ELR (cell line): ENCODE measurements at places on chromosomes 3 and 15.

DNA sequence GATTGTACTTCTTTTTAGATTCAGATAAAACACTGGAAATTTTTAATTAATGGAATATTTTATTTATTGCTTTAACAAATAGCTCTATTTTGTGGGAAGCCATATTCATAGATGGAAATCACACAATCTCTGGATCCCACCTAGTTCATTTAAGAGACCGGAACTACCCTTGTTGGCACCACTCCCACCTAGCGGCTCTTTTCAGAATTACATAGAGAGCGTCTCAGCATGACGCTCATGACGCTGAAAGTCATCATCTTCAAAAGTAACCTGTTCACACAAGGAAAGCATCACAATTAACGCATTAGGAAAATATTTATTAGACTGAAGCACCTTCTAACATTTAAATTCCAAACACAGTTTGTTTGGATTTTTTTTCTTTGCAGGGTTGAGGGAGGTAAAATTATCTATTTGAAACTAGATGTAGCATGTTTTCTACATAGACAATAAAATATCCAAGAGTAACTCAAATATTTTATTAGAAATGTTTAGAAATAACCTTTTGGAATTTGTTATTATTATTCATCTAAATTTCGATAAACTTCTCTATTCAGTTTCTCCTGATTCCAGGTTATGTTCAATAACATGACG, 214.9 kb upstream of the ARRDC4 start:
- peak; percentile 14 for DNase-seq

DNA sequence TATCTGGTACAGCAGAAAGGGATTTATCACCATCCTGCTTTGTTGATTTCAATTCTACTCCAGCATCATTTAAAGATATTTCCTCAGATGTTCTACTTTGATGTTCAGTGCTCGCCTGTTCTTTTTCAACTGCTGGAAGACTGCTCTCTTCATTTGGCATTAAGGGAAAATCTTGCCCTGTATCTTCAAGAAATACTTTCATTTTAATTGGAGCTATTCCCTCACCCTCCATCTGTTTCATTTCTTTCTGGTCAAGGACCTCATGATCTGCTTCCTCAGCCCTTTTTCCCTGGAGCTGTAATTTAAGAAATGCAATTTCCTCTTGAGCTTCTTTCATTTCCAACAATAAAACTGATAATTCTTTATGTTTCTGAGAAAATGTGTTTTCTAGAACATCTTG, 37.8 kb upstream of the HCLS1 start:
- no peak for DNase-seq

- DNase-seq = no peak
Measured at GRCh38 chr3:16423947-16424673, 89.4 kb downstream of the RFTN1 start.

- no peak for DNase-seq
Measured at GRCh38 chr15:66729331-66729951, 27.4 kb downstream of the SMAD6 start.

- DNase-seq = no peak
Measured at GRCh38 chr15:68374168-68374745, 57.7 kb downstream of the ITGA11 start.

DNA sequence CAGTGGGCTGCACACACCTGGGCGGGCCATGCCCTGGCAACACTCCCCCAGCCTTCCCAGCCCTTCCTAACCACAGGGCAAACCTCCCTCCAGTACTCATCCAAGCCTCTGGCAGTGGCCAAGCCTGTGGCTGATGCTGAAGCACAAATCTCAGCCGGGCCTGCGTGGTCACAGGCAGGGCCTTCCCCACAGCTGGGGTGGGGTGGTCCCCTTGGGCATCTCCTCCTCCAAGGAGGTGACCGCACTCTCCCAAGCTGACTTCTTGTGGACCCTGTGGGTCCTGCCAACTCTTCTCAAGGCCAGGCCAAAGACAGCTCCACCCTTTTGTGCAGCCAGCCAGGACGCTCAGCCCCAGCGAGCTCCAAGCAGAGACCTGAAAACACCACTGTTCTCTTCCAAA, 21.4 kb downstream of the GRAMD2A start:
- DNase-seq = no peak

DNA sequence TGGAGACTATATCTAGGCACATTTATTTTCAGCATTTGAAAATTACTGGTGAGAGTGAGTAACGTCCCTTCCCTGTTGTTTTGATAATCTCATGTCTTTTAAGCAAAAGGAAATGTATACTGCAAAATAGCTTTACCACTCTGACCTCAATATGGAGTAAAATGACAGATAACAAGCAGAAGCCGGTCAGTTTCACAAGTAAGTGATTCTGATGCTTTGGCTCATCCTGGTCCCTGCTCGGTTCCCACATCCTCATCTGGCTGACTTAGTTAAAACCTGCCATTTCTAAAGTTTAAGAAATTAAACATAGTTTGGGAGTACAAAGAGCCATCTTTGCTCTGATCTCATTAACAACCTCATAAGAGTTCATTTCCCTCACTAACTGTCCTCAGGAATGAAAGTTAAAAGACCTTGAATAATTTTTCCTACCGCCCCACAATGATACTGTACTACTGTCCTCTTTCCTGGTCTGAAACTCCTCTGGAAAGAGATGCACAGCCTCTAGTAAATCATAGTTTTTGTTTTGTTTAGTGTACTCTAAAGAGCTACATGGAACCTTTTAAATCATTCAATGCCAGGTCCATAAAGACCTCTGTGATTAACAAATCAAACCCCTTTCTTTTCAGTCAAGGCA, 72.3 kb upstream of the ICE2 start:
- no peak for DNase-seq

DNA sequence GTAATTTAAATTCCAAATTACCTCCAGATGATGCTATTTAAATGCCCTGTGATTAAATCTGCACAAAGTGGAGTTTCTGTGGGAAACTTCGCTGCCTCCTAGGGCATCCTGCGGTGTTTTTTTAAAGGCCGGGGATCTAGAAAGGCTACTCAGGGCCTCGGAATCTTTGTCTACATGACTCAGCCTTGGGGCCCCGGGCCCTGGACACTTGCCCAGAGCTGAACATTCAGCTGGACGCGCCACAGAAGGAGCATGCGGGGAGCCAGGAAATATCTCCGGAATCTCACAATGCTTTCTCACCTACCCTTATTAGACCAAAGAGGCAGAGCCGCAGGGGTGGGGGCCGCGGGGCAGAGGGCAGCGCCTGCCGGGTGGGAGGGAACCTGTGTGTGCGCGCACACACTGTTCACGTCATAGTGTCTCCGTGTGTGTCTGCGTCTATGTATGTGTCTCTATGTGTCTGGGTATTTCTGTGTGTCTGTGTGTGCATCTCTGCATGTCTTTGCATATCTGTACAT, 145.5 kb upstream of the TPM1 start:
- peak; percentile 99 for DNase-seq

DNA sequence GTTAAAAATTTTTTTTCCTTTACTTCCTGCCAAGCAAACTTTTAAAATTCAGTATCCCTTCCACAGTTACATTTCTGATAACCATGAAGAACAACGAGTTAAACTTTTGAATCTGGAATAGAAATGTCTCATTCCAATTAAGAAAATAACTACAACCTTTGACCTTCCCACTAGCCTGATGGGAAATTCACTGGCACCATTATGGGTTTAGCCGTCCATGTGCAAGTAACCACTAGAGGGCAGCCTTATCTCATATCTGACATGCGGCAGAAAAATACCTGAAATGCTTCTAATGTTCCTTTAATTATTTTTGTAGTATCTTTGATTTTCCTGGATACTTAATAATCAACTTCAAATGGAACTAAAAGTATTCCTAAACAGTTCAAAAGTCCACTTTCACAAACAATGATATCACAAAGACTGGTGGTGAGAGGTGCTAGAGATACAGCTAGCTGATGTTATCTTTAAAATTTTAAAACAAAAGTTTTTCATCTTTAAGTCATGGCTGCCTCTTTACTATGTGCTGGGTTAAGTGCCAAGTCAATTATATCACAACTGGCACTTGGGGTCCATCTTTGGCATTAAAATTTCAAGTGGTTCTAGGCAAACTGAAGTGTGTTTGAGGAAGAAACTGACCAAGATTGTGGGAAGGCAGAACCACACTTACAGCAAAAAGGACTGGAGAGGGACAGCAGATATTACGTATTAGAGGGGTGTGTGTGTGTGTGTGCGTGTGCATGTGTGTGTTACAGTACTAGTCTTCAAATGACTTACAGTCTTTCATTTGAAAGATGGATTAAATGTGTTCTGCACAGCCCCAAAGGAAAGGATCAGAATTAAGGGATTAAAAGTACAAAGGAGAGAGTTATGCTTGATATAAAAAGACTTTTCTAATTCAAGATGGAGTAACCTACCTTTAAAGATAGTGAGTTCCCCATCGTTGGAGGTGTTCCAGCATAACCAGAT, 107.1 kb upstream of the ICE2 start:
- DNase-seq = peak; percentile 79

GRCh38 chr3:9934993-9935392, 1.4 kb downstream of the CRELD1 start:
- no peak for DNase-seq

DNA sequence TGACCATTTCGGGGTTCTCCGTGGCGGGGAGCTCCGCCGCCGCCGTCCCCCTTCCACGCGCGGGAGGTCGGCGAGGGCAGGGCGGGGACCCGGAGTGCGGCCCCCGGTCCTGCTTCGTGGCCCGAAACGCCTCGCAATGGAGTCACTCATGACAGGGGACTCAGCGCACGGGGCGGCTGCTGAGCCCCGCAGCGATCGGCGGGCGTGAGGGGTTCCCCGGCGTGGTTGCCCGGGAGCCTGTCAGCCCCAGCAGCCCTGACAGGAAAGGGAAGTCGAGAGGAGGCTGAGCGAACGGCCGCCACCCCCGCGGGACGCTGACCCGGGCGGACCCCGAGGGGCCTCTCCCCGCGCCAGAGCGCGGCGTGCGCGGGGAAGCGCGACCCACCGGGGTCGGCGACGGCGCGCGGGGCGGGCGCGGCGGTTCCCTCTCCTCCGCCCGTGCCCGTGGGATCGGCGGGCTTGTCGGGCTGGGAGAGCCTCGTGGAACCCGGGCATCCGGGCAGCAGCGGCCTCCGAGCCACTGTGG, 564 bp upstream of the PIGZ start:
- peak; percentile 63 for DNase-seq

DNA sequence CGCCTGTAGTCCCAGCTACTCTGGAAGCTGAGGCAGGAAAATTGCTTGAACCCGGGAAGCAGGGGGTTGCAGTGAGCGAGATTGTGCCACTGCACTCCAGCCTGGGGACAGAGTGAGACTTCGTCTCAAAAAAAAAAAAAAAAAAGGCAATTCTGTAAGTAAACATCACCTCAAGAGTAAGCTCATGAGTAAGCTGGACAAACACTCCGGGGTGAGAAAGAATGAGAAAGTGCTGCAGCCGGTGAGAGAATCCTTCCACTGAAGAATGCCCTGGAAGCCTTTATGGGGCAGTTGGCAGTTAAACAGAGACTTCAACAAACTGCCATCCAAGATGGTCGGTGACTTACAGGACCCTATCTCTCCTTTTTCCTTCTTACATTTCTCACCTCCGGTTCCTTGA, 47.5 kb downstream of the FEZF2 start:
- no peak for DNase-seq

DNA sequence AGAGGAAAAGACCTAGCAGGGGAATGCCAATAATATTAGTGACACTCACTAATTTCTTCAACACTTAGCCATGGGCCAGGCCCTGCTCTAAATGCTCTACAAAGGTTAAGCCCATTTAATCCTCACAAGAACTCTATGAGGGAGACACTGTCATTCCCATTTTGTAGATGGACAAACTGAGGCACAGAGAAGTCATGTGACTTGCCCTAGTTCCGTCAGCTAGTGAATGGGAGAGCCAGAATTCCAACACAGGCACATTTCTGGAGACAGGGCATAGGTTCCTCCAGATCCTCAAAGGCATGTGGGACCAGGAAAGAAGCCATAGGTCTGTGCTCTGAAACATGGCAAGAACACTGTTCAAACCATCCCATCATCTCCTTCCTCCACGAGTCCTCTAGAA, 31.5 kb downstream of the LOXL1 start:
- DNase-seq = no peak

DNA sequence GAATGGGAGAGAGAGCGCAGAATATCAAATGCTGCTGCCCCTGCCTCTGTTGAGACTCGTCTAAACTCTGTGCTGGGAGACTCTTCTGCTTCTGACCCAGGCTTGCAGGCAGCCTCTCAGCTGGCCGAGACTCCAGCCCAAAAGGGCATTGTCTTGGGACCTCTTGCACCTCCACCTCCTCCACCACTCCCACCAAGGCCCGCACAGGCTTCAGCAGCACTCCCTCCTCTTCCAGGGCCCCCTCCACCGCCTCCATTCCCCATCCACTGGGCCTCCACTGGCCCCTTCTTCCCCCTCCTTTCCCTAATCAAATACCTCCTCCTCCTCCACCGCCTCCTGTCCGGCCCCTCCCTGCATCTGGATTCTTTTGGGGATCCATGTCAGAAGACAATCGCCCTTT, 31.3 kb downstream of the GMNC start:
- DNase-seq = no peak

GRCh38 chr15:63791228-63791627, 42.5 kb downstream of the HERC1 start:
- DNase-seq = peak; percentile 60

DNA sequence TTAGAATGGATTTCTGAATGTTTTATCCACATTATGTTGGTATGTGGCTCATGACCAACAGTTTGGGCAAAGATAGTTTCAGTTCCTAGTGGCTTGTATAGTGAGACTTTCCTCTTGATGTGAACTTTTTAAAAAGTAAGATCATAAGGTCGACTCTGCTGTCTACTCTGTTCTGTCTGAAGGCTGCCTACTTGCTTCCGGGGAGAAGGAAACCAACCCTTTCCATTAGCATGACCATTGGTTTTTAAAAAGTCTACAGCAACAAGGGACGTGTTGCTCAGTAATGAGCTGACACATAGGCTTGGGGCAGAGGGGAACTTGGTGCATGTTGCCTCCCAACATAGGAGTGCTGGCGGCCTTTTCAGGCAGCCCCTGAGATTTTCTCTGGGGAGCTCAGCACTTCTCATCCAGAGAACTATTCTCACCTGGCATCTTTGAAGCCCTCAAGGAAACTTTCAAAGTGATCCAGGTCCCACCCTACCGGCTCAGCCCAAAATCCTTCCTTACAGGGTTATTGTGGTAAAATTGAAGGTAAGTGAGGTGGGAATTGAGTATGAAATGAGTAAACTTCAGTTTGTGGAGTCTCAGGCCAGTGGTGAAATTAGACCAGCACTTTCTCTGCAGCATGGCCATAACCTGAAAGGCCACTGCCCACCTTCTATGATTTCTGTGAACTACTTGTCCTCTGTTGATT, 30.6 kb downstream of the PSMD6 start:
- no peak for DNase-seq

- no peak for DNase-seq
Measured at GRCh38 chr3:123723070-123723469, 138.2 kb upstream of the HACD2 start.

GRCh38 chr15:69719527-69720240, 267.1 kb downstream of the RPLP1 start:
- peak; percentile 24 for DNase-seq

- no peak for DNase-seq
Measured at GRCh38 chr15:77623755-77624524, 8.8 kb downstream of the LINGO1 start.

DNA sequence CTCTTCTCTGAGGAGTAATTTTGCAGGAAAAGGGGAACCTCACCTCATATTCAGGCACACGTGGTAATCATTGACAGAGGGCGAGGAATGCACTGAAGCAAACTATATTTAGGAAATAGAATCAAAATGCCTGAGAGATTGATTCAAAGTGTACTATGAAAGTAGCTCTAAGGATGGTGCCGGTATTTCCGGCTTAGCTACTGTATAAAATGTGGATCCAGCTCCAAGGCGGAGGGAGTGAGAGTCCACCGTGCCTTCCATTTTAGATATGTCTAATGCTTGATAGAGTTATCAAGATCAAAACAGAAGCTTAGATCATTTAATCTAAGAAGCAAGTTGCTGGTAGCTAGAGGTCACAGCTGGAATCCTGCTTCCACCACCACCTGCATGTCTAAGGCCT, 33.0 kb downstream of the GOLIM4 start:
- DNase-seq = no peak
